ENCODE measurements at places on chromosomes 12 and 14. TPM values are rescaled to one million over a fixed set of nuclear protein-coding genes. Genes with fewer than 3 reads are reported as not detected.

DNA sequence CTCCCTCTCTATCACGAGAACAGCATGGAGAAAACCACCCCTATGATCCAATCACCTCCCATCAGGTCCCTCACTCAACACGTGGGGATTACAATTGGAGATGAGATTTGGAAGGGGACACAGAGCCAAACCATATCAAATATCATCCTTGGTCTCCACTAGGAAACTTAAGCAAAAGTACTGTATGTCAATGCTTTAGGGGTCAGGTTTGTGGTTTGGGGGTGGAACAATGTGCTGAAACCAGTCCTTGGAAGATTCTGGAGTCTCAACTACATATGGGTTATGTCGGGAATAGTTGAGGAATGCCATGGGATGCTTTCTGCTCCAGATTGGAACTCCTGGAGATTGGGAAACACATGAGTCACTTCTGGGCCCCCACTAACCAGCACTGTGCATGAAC is 48.3 kb upstream of the CCDC63 start:
- no peak overlapping the region for H3K27ac ChIP-seq
- H3K4me1 ChIP-seq = peaks cover 16% of the 10 kb centered on the region
- peaks cover 6% of the 10 kb centered on the region for H3K27me3 ChIP-seq
- H3K4me3 ChIP-seq = no peak overlapping the region
- peaks cover 3% of the 10 kb centered on the region for H3K36me3 ChIP-seq

DNA sequence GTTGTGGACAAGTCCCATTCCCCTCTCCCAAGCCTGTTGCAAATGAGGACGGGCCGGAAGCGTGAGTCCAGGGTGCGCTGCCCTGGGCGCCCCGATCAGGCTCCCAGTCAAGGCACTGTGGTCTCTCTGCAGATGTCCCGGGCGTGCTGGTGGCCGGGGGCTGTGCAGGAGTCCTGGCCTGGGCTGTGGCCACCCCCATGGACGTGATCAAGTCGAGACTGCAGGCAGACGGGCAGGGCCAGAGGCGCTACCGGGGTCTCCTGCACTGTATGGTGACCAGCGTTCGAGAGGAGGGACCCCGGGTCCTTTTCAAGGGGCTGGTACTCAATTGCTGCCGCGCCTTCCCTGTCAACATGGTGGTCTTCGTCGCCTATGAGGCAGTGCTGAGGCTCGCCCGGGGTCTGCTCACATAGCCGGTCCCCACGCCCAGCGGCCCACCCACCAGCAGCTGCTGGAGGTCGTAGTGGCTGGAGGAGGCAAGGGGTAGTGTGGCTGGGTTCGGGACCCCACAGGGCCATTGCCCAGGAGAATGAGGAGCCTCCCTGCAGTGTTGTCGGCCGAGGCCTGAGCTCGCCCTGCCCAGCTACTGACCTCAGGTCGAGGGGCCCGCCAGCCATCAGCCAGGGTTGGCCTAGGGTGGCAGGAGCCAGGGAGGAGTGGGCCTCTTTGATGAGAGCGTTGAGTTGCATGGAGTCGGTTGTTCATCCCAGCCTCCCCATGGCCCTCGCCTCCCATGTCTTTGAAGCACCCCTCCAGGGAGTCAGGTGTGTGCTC is 6.3 kb downstream of the SLC25A47 start:
- no peaks in the 10 kb centered on the region for H3K4me1 ChIP-seq
- no peaks in the 10 kb centered on the region for H3K36me3 ChIP-seq
- H3K27ac ChIP-seq = no peak overlapping the region
- no peaks in the 10 kb centered on the region for H3K27me3 ChIP-seq
- DNase-seq = no peak
- H3K4me3 ChIP-seq = no peak overlapping the region

The ITFG2 gene
- total RNA-seq = 38.8 TPM

The SERPINA12 gene
- not detected for total RNA-seq

GRCh38 chr12:74488134-74488533 is 49.5 kb upstream of the ATXN7L3B start:
- H3K36me3 ChIP-seq = no peaks in the 10 kb centered on the region
- no peak overlapping the region for H3K4me3 ChIP-seq
- H3K27ac ChIP-seq = no peak overlapping the region
- DNase-seq = no peak
- no peaks in the 10 kb centered on the region for H3K27me3 ChIP-seq

The FOXG1 gene
- not detected for total RNA-seq

DNA sequence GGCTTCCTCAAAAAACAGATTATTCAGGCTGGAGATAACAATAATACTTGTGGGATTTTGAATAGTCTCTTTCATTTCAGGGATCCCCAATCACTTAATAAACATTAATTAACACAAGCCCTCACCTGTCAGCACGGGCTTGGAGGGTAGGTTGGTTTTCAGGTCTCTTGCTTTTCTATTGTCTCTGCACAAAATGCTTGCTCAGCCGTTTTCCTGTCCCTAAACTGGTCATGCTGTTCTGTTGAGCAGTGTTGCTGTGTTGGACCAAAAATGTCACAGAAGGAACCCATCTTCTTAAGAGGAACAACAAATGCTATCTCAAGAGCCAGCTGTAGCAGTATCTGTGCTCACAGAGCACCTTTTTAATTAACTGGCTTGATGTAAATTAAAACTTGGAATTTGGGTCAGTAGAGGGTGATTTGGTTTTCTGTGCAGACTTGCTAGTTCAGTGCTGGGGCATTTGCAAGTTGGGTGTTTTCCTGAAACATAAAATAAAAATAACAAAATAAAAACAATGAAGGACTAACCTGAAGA is 231.8 kb upstream of the CRY1 start:
- H3K27me3 ChIP-seq = peaks cover 83% of the 10 kb centered on the region
- peaks cover 23% of the 10 kb centered on the region for H3K4me1 ChIP-seq
- DNase-seq = no peak
- no peaks in the 10 kb centered on the region for H3K36me3 ChIP-seq

- H3K27me3 ChIP-seq = no peaks in the 10 kb centered on the region
- no peaks in the 10 kb centered on the region for H3K4me1 ChIP-seq
- H3K27ac ChIP-seq = no peak overlapping the region
- H3K36me3 ChIP-seq = no peaks in the 10 kb centered on the region
- H3K4me3 ChIP-seq = no peak overlapping the region
Observed at GRCh38 chr12:43590307-43590706, 38.3 kb upstream of the ADAMTS20 start.

DNA sequence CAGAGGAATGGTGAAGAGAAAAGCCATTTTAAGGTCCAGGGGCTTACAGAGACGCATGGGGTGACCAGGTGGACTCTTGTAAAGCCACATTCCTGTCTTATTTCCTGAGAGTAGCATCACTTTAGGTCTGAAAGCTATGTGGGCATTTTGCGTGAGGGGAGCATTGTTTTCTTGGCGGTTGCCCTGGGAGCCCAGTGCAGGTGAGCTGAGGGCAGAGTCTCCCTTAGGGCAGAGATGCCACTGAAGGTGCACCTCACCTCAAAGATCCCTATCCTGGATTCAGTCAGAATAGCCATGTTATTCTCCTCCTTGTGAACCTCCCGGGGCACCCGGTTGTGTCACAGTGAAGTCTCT is 12.4 kb downstream of the GLRX5 start:
- H3K36me3 ChIP-seq = peaks cover 14% of the 10 kb centered on the region
- no peak overlapping the region for H3K27ac ChIP-seq
- H3K4me1 ChIP-seq = peaks cover 9% of the 10 kb centered on the region
- no peaks in the 10 kb centered on the region for H3K27me3 ChIP-seq
- no peak for DNase-seq

- H3K4me3 ChIP-seq = no peak overlapping the region
- peaks cover 20% of the 10 kb centered on the region for H3K4me1 ChIP-seq
- no peak overlapping the region for H3K27ac ChIP-seq
- H3K27me3 ChIP-seq = no peaks in the 10 kb centered on the region
- DNase-seq = no peak
Observed at GRCh38 chr12:1507308-1507707, 87.1 kb downstream of the FBXL14 start.

GRCh38 chr12:92614001-92614400 is 88.8 kb upstream of the PLEKHG7 start:
- no peak for DNase-seq
- no peak overlapping the region for H3K4me3 ChIP-seq
- H3K4me1 ChIP-seq = peaks cover 3% of the 10 kb centered on the region

- no peaks in the 10 kb centered on the region for H3K27me3 ChIP-seq
- H3K27ac ChIP-seq = no peak overlapping the region
- DNase-seq = no peak
- H3K4me3 ChIP-seq = no peak overlapping the region
Observed at GRCh38 chr14:50647753-50648152, 20.4 kb downstream of the SAV1 start.

Data from neural crest cell (in vitro differentiated cells).